Psoas muscle (tissue), 8 donors: ENCODE measurements at places on chromosomes 3 and 15. TPM values are rescaled to one million over a fixed set of nuclear protein-coding genes. Genes with fewer than 3 reads are reported as not detected.
A peak's percentile ranks its signal among the peaks of the same experiment; 100 is the strongest.

- DNase-seq, result no peak
- no peak overlapping the region for H3K4me3 ChIP-seq
- H3K36me3 ChIP-seq, result no peaks in the 10 kb centered on the region
These were observed 161.7 kb downstream of the MBNL1 start for GRCh38 chr3:152430223-152431002.

- H3K27me3 ChIP-seq, result no peaks in the 10 kb centered on the region
- H3K4me1 ChIP-seq, result no peaks in the 10 kb centered on the region
- no peaks in the 10 kb centered on the region for H3K36me3 ChIP-seq
- no peak overlapping the region for H3K27ac ChIP-seq
- H3K4me3 ChIP-seq, result no peak overlapping the region
These were observed 396.5 kb downstream of the OCA2 start for GRCh38 chr15:27702581-27702980.

- DNase-seq, result no peak
- H3K4me1 ChIP-seq, result peaks cover 17% of the 10 kb centered on the region
- H3K36me3 ChIP-seq, result no peaks in the 10 kb centered on the region
- H3K4me3 ChIP-seq, result peak overlapping the region; percentile 51
- peak overlapping the region; percentile 53 for H3K27ac ChIP-seq
- H3K27me3 ChIP-seq, result no peaks in the 10 kb centered on the region
These were observed 127.6 kb upstream of the GBE1 start for GRCh38 chr3:81888914-81889557.

DNA sequence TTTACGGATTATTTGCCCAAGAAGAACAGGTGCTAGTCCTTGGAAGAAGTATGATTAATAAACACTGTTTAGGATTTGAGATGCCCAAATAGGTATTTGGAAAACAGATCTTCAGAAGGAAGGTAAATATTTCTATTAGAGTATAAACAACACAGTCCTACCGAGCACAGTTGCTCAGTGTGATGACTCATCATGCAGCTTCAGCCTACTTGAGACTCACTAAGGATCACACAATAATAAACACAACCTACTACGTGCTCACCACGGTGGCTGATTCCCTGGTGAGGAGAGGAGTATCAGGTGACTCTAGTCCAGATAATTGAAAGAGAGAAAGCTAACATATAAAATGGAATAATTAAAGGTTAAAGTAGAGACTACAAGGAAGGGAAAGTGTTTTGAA is 72.0 kb downstream of the PDZRN3 start:
- H3K4me3 ChIP-seq, result no peak overlapping the region
- H3K36me3 ChIP-seq, result no peaks in the 10 kb centered on the region
- DNase-seq, result no peak
- H3K27me3 ChIP-seq, result no peaks in the 10 kb centered on the region
- peak overlapping the region; percentile 37 for H3K27ac ChIP-seq

GRCh38 chr3:174332391-174332790 is 526.7 kb upstream of the NAALADL2 start:
- no peak overlapping the region for H3K27ac ChIP-seq
- H3K27me3 ChIP-seq, result no peaks in the 10 kb centered on the region
- DNase-seq, result no peak
- no peaks in the 10 kb centered on the region for H3K36me3 ChIP-seq

- no peaks in the 10 kb centered on the region for H3K27me3 ChIP-seq
- DNase-seq, result no peak
- H3K4me1 ChIP-seq, result no peaks in the 10 kb centered on the region
- H3K27ac ChIP-seq, result no peak overlapping the region
- H3K4me3 ChIP-seq, result no peak overlapping the region
These were observed 66.5 kb downstream of the MRPL46 start for GRCh38 chr15:88400591-88401250.

GRCh38 chr3:40923651-40924050 is 275.7 kb upstream of the CTNNB1 start:
- H3K4me3 ChIP-seq, result no peak overlapping the region
- no peaks in the 10 kb centered on the region for H3K4me1 ChIP-seq
- no peaks in the 10 kb centered on the region for H3K27me3 ChIP-seq
- H3K27ac ChIP-seq, result no peak overlapping the region
- DNase-seq, result no peak
- H3K36me3 ChIP-seq, result no peaks in the 10 kb centered on the region

GRCh38 chr15:56047354-56047753 is 53.9 kb upstream of the NEDD4 start:
- no peaks in the 10 kb centered on the region for H3K27me3 ChIP-seq
- no peak overlapping the region for H3K27ac ChIP-seq
- H3K36me3 ChIP-seq, result no peaks in the 10 kb centered on the region
- no peak overlapping the region for H3K4me3 ChIP-seq

GRCh38 chr15:101016581-101016980 is 97.4 kb downstream of the LRRK1 start:
- DNase-seq, result no peak
- H3K36me3 ChIP-seq, result peaks cover 22% of the 10 kb centered on the region
- no peaks in the 10 kb centered on the region for H3K27me3 ChIP-seq
- no peak overlapping the region for H3K4me3 ChIP-seq

- no peak overlapping the region for H3K4me3 ChIP-seq
- H3K27ac ChIP-seq, result no peak overlapping the region
- no peaks in the 10 kb centered on the region for H3K27me3 ChIP-seq
- H3K4me1 ChIP-seq, result no peaks in the 10 kb centered on the region
- peaks cover 39% of the 10 kb centered on the region for H3K36me3 ChIP-seq
These were observed 49.5 kb downstream of the TLE3 start for GRCh38 chr15:70048198-70048565.

GRCh38 chr3:148748283-148748682 is 50.6 kb downstream of the AGTR1 start:
- H3K27me3 ChIP-seq, result no peaks in the 10 kb centered on the region
- H3K4me1 ChIP-seq, result no peaks in the 10 kb centered on the region
- no peak overlapping the region for H3K27ac ChIP-seq
- no peaks in the 10 kb centered on the region for H3K36me3 ChIP-seq
- DNase-seq, result no peak

TRIM42 gene
- not detected for total RNA-seq

HCLS1 gene
- 9.2 TPM for total RNA-seq

MNS1 gene
- total RNA-seq, result 1.8 TPM

ZNF662 gene
- total RNA-seq, result 1.4 TPM

GOLGA6B gene
- not detected for total RNA-seq

NCBP2 gene
- 51.2 TPM for total RNA-seq

NR2F2 gene
- 17.1 TPM for total RNA-seq

ESYT3 gene
- total RNA-seq, result 4.5 TPM

GANC gene
- 26.0 TPM for total RNA-seq

SOX2 gene
- total RNA-seq, result not detected

CASR gene
- not detected for total RNA-seq

PRKAR2A gene
- 102 TPM for total RNA-seq

PYGO1 gene
- total RNA-seq, result 27.7 TPM

C2CD4B gene
- total RNA-seq, result 1.8 TPM
